Small intestine (tissue), 16 donors: ENCODE measurements at places on chromosomes 1 and 21. TPM values are rescaled to one million over a fixed set of nuclear protein-coding genes. Genes with fewer than 3 reads are reported as not detected.
A peak's percentile ranks its signal among the peaks of the same experiment; 100 is the strongest.

CYYR1 gene
- 0.67 TPM for polyA plus RNA-seq

OR2T35 gene
- not detected for polyA plus RNA-seq

MAP3K21 gene
- 7.6 TPM for polyA plus RNA-seq

RGS13 gene
- polyA plus RNA-seq: 4.3 TPM

SLFNL1 gene
- 1.6 TPM for polyA plus RNA-seq

L1TD1 gene
- polyA plus RNA-seq: 1.6 TPM

DCDC2B gene
- polyA plus RNA-seq: not detected

S100A1 gene
- polyA plus RNA-seq: 4.0 TPM

CLDN14 gene
- polyA plus RNA-seq: 0.09 TPM

NUDT4B gene
- 4.2 TPM for polyA plus RNA-seq

TIE1 gene
- 0.45 TPM for polyA plus RNA-seq

PDE9A gene
- 31.0 TPM for polyA plus RNA-seq

FYB2 gene
- not detected for polyA plus RNA-seq

LRRC71 gene
- polyA plus RNA-seq: not detected

EPS8L3 gene
- 425 TPM for polyA plus RNA-seq

DNA sequence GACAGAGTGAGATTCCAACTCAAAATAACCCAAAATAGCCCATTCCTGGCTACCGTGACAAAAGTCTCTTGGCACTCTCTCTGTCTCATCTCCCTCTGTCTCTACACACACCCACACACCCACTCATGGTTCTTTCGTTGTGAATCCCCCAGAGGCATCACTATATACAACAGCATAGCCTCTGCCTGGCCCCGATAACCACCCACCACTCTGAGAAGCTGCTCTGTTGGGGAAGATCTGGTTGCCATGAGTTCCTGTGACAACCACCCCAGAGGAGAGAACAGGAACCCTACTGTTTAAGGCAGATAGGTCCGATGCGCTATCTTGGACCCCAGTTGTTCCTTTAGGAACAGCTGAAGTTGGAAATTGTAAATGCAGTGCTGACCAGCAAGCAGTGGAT is 70.4 kb upstream of the LYST start:
- no peak for DNase-seq

GRCh38 chr1:61670016-61670415 is 54.9 kb downstream of the TM2D1 start:
- no peak for DNase-seq

GRCh38 chr1:64701071-64701470 is 43.8 kb upstream of the RAVER2 start:
- DNase-seq: no peak

GRCh38 chr21:22192766-22193165 is 1194.6 kb downstream of the NCAM2 start:
- DNase-seq: no peak

DNA sequence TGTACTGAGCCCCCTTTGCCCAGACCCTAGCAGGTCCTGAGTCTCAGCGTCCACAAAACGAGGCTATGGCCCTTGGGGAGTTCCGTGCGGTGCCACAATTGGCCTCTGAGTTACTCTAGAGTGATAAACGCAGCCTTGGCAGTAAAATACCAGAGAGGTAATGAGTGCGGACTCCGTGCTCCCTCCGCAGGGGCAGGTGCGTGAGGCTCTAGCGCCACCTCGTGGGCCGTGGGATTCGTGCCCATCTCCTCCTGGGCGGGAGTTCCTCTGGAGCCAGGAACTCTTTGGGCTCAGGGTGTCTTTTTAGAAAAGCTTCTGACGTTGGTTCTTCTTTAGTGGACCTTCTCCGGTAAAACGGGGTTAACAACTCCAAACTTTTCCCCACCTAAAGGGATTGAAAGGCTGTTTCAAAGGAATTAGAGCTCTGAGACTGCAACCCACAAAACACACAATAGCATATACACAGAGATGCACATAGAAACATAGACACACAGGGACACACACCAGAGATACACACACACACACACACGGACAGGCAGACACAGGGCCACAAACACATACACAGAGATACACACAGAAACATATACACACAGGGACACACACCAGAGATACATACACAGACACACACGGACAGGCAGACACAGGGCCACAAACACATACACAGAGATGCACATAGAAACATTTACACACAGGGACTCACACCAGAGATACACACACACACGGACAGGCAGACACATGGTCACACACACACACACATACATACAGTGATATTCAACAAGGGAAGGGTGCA is 99.4 kb downstream of the KCNJ15 start:
- DNase-seq: peak; percentile 76

GRCh38 chr1:182786223-182786994 is 3.2 kb upstream of the NPL start:
- DNase-seq: peak; percentile 70

DNA sequence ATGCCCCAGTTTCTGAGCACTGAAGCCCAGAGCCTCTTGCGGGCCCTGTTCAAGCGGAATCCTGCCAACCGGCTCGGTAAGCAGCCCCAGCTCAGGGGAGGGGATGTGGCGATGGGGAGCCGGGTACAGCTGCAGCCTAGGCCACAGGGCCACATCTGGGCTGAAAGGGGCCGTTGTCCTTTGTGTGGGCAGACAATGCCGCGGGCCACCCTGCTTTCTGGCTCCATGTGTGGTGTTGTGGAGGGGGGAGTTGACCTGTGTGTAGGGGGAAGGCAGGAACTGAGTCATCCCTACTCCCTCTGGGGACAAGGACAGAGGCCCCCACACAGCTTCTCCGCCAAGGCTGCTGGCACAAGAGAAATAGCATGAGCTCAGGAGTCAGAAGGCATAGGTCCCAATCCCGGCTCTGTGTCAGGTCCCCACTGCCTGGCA is 26.0 kb downstream of the RPS6KA1 start:
- DNase-seq: no peak

GRCh38 chr1:14939527-14940284 is 213.8 kb upstream of the TMEM51 start:
- peak; percentile 61 for DNase-seq

DNA sequence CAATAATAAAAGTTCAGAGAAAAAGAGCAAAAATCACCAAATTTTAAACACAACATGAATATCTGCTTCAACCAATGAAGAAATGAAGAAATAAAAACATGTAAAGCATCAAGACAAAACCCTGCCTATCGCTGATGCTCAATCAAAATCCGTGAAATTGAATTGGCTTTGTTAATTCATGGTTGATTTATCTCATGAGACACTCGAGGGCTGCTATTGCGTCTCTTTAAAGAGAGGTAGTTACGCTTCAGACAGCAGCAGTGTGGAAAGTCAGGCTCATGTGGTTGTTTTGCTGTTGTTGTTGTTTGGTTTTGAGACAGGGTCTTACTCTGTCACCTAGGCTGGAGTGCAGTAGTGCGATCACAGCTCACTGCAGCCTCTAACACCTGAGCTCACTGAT is 65.5 kb upstream of the RGS7 start:
- DNase-seq: no peak

DNA sequence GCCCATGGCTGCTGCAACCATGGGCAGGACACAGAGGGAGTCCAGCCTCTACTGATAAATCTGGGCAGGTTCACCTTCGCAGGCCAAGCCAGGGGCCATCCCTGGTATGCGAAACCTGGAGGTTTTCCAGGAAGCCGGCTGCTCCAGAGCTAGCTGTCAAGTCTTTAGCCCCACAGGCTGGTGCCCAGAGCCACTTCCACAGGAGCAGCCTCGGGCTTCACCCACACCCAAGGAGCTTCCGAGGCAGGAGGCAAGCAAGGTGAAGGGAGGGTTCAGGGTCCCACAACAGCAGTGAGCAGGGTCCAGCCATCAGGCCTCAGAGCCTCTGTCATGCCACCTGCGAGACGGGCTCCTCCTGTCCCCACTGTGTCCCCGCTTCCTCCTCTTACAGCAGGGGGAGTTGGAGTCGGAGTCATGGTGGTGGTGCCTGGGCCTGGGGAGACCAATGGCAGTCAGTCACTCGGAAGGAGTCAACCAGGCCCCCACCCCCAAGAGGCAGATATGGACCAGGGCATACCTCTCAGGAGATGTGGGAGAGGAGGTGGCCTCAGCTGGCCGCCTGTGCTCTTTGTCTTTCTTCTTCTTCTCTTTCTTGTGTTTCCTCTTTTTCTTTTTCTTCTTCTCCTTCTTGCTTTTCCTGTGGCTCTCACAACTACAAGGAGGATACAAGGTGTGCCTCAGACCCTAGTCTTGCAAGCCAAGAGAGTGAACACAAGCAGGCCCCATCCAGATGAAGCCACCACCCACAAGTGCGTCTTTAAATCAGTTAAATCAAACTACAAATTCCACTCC is 2.1 kb downstream of the C1orf35 start:
- DNase-seq: no peak

GRCh38 chr1:26996024-26996423 is 2.5 kb downstream of the TRNP1 start:
- DNase-seq: no peak

DNA sequence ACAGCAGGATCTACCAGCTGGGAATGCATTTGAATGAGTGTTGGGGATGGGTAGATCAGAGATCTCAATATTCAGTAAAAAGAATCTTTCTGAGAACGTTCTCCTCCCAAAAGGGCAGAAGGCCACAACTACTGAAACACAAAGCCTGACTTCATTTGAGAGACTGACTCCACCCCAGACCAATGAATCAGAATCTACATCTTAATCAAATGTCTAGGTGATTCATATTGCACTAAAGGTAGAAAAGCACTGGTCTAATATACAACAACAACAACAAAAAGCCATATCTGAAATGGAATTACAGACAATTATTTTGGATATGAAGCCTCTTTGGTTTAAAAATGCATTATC is 123.9 kb downstream of the SMYD3 start:
- no peak for DNase-seq

DNA sequence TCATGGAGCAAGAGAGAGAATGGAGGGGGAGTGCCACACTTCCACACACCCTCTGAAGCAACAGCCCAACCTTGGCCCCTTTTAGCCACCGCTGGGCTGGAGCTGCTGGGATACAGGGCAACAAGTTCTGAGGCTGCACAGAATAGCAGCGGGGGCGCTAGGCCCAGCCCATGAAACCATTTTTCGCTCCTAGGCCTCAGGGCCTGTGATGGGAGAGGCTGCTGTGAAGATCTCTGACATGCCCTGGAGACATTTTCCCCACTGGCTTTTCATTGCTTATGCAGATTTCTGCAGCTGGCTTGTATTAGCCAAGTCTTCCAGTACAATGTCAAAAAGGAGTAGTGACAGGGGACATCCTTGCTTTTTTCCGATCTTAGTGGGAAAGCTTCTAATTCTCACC is 202.3 kb upstream of the B3GALT2 start:
- no peak for DNase-seq

GRCh38 chr1:113199760-113200455 is 126.9 kb downstream of the LRIG2 start:
- no peak for DNase-seq

DNA sequence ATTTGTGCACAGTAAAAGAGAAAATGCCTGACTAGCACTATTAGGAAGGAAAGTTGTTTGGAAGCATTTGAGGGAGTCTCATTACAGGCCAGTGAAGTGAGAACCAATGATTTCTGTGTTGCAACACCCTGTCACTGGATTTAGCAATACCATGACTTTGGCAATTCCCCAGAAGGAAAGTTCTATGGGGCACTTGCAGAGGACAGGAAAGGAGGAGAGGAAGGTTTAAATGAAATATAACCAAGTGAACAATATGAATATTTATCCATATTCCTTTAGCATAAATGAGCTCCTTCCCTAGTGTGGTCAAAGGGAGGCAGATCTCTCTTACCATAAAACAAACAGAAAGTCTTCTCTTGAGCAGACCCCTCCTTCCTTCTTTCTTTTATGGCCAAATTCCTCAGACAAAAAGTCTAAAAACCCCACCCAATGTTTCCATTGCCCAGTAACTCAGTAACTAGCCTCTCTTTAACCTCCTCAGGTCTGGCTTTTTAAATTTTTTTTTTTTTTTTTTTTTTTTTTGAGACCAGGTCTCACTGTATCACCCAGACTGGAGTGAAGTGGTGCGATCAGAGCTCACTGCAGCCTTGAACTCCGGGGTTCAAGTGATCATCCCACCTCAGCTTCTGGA is 5.5 kb downstream of the TLR5 start:
- peak; percentile 68 for DNase-seq

- DNase-seq: no peak
Measured at GRCh38 chr1:185080422-185080821, 35.1 kb downstream of the RNF2 start.

GRCh38 chr1:62304975-62305374 is 14.3 kb downstream of the KANK4 start:
- DNase-seq: no peak

GRCh38 chr1:25697435-25698217 is 81.0 kb downstream of the MAN1C1 start:
- DNase-seq: no peak

- peak; percentile 33 for DNase-seq
Measured at GRCh38 chr1:27455139-27455811, 34.7 kb downstream of the WASF2 start.

GRCh38 chr1:219927956-219928790 is at the start of gene SLC30A10:
Gene SLC30A10, minus strand, starts transcription at chr1:219928557. Its CDS starts 117 bp downstream, at chr1:219928440.
- DNase-seq: peak; percentile 87

DNA sequence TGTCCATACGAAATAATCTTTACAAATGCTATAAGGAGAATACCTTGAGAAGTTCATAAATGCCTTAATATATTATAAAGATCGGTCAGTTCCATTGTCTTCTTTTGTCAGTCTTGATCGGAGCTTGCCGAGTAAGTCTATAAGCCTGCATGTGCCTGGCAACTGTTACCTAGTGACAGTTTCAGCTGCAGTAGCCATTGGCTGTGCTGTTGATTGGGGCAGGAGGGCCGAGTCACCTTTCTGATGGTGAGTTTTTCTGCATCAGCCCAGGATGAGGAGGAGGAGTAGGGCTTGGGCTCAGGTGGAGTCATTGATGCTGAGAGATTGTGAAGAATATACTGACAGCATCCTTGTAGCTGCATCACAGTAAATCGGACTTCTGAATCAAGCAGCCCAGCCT is 1.9 kb upstream of the GPR52 start:
- no peak for DNase-seq

- DNase-seq: peak; percentile 17
Measured at GRCh38 chr1:37034121-37035013, at the start of gene GRIK3. Gene GRIK3, minus strand, starts transcription at chr1:37034515. Its CDS starts 407 bp downstream, at chr1:37034108.

GRCh38 chr1:230169454-230170152 is 102.6 kb downstream of the GALNT2 start:
- DNase-seq: peak; percentile 43

DNA sequence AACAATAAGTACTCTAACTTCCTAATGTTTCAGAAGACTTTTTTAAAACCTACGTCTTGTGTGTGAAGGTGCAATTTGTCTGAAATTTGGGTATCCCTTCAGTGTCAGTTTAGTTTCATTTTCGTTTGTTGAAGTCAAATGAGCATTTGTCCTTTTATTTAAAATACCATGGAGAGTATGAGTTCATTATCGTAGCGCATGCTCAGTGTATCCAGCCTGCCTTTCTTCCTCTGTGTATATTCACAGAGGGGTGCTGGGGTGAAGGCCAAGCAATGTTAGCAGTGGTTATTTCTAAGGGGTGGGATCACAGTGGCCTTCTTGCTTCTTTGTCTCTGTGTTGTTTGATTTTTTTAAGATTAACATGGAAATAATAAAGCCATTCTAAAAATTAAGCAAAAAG is 43.2 kb downstream of the CNN3 start:
- DNase-seq: no peak

DNA sequence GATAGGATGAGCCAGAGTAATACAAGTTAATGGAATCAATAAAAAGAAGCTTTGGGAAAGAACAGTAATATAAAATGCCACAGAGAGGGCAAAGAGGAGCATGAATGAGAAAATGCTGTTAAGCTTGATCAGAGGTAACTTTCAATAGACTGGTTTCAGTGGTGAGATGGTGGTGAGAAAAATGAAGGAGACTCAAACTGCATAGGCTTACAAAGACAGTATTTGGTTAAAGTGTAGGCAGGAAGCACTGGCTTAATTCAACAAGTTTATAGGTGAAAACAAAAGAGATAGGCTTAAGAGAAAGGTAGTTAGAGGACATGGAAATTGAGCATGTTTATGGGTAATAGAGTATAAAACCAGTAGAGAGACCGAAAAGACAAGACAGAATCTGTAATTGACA is 298.6 kb upstream of the ADAMTS5 start:
- no peak for DNase-seq
